ENCODE measurements at places on chromosomes 4 and X. TPM values are rescaled to one million over a fixed set of nuclear protein-coding genes. Genes with fewer than 3 reads are reported as not detected.

Gene RNF212
- total RNA-seq: not detected

Gene CT45A2
- total RNA-seq: not detected

Gene TEX13D
- total RNA-seq: not detected

Gene TBX22
- total RNA-seq: not detected

- peaks cover 79% of the 10 kb centered on the region for H3K4me1 ChIP-seq
- no peaks in the 10 kb centered on the region for H3K27me3 ChIP-seq
- no peaks in the 10 kb centered on the region for H3K36me3 ChIP-seq
- no peak for DNase-seq
- H3K27ac ChIP-seq: peak overlapping the region; percentile 70
Observed at GRCh38 chr4:158814636-158815330, 46.0 kb downstream of the FNIP2 start.

DNA sequence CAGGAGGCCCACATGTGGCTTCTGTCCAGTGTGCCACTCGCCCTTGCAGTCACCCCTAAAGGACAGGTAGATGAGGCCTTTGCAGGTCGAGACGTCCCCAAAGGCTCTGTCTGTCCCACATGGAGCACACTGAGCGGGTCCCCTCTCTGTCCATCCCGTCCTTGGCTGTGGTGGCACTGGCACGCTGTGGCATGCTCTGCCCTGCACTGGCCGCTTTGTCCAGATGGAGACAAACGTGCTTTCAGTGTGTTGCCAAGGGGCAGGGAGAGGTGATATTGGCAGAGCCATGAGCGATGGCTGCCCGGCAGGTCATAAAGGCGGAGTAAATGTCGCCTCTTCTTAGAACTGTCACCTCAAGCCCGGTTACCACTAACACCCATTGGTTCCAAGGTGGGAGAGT, 86.9 kb upstream of the CLDN34 start:
- no peak for DNase-seq
- peaks cover 1% of the 10 kb centered on the region for H3K4me1 ChIP-seq
- no peak overlapping the region for H3K27ac ChIP-seq
- H3K27me3 ChIP-seq: no peaks in the 10 kb centered on the region

- H3K4me3 ChIP-seq: no peak overlapping the region
- no peak for DNase-seq
- H3K36me3 ChIP-seq: no peaks in the 10 kb centered on the region
- no peak overlapping the region for H3K27ac ChIP-seq
- no peaks in the 10 kb centered on the region for H3K27me3 ChIP-seq
- no peaks in the 10 kb centered on the region for H3K4me1 ChIP-seq
Observed at GRCh38 chr4:19038231-19038630, 1016.7 kb upstream of the LCORL start.

GRCh38 chr4:185870366-185870765, 58.4 kb upstream of the SORBS2 start:
- H3K36me3 ChIP-seq: no peaks in the 10 kb centered on the region
- no peak overlapping the region for H3K27ac ChIP-seq
- H3K4me3 ChIP-seq: no peak overlapping the region
- no peak for DNase-seq
- H3K4me1 ChIP-seq: no peaks in the 10 kb centered on the region

DNA sequence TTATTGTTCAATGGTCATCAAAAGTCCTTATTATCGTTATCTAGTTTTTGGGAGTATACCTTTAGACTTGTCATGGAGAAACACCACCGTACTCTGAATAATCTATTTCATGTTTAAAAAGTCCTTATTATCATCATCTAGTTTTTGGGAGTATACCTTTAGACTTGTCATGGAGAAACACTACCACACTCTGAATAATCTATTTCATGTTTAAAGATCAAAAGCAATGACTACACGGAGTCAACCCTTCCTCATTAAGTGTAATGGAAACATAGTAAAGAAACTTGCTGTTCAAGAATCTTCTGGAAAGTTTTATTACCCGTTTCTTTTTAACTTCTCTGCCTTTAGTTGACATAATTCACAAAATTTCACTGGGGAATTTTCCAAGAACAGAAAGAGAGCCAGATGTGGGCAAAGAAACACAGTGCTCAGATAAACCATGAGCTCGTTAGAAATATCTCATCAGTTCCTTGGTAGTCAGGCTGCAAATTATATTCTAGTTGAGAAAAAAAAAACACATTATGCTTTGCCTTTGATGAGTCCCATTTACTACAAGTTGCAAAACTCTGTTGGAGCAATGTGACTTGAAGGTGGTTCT, 158.8 kb downstream of the AFAP1 start:
- H3K36me3 ChIP-seq: no peaks in the 10 kb centered on the region
- H3K4me1 ChIP-seq: no peaks in the 10 kb centered on the region
- H3K27me3 ChIP-seq: no peaks in the 10 kb centered on the region
